H4 (cell line): ENCODE measurements at places on chromosomes 16 and 17.

- no peak for DNase-seq
Observed at GRCh38 chr17:66677201-66677981, 157.5 kb upstream of the CACNG5 start.

DNA sequence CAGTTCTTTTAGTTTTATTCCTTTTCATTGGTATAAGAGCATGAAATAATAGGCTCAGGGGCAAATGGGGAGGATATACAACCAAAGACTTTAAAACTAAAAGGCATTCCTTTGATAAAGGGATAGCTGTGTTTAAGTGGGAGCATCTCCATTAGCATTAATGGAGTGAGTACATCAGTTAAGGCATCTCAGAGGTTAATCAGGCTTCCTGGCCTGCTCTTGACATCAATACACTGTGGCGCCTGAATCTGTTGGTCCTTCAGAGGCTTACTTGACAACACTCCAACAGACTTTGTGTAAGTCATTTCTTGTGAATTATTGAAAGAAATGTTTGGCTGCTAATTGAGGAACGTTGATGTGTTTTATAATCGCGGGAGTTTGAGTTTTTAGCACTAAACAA is 230.7 kb downstream of the BCAS3 start:
- no peak for DNase-seq

DNA sequence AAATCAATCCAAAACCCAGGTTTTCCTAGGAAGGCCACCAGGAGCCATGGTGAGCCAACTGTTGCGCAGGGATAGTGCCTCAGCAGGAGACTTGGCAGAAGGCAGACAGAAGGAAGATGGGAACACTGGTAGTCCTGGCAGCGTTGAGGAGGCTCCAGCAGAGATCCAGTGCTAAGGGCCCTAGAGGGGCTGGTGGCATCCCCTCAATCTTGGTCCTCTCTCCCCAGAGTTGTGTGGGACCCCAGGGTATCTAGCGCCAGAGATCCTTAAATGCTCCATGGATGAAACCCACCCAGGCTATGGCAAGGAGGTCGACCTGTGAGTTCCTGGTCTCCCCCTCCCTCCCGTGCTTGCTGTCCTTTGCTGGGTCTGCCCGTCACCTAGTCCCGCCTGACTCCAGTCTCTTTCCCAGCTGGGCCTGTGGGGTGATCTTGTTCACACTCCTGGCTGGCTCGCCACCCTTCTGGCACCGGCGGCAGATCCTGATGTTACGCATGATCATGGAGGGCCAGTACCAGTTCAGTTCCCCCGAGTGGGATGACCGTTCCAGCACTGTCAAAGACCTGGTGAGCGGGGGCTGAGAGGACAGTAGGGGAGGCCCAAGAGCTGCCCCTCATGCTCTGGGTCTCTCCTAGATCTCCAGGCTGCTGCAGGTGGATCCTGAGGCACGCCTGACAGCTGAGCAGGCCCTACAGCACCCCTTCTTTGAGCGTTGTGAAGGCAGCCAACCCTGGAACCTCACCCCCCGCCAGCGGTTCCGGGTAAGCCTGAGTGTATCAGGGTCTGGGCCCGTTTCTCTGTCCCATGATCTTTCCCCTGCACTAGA is 5.7 kb downstream of the CFAP119 start:
- DNase-seq: no peak

- DNase-seq: peak; percentile 75
Observed at GRCh38 chr16:1297018-1297696, 12.3 kb upstream of the UBE2I start.

- no peak for DNase-seq
Observed at GRCh38 chr17:41294016-41294415, 8.6 kb downstream of the KRTAP29-1 start.

DNA sequence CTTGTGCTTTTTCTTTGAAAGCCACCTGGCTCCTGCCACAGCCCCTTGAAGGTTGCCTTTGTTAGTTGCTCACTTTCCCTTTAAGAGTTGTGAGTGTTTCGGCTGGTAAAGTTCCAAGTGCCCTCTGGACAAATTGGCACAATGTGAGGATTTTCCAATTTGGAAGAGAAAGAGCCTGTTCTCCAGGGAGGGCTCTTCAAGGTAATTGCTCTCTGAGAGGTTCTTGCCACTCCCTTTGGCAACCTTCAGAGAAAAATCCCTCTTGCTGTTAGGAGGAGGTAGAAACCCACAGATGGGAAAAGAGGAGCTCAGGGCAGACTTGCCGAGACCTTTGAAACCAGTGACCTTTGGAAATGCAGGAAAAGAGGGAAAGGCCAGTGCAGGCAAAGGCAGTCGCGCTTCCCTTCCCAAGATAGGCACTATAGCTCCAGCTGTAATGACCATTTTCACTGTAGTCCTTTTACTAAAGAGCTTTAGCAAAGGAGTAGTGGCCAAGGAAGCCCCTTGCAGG is 49.0 kb upstream of the AKAP1 start:
- no peak for DNase-seq

DNA sequence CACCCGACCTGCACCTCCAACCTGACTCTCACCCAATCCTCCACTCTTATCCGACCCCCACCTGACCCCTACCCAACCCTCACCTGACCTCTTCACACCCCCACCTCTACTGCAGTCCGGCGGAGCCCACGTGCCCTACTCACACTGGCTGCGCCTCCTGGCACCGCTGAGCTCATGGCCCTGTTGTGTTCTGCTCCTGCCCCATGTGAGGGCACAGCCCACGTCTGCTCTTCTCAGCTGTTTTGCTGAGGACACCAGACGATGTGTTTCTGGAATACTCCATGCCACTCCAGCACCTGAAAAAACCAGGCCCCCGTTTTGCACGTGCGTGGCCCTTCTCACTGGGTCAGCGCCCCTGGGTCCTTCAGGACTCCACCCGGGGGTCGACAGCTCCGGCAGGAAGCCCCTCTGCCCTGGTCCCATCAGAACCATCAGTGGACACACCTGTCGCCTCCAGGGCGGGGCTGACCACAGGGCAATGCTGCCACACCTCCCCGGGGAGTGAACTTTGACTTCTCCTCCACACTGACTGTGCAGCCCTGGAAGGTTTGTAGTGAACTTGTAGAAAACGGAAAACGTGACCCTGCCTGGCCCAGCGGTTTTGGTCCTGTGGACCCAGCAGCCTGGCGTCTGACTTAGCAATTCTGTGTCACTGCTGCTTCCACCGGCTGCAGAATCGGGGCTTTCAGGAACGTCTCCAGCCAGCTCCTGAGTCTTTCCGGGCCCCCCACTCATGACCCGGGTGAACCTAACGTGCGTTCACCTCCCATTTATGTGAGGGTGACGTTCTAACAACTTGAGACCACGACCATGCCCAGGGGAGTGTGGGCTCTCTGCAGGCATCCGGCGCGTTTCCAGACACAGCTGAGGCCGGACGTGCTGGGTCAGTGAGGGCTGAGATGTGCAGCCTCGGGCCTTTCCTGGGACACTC is 5.7 kb upstream of the RAB40B start:
- no peak for DNase-seq

DNA sequence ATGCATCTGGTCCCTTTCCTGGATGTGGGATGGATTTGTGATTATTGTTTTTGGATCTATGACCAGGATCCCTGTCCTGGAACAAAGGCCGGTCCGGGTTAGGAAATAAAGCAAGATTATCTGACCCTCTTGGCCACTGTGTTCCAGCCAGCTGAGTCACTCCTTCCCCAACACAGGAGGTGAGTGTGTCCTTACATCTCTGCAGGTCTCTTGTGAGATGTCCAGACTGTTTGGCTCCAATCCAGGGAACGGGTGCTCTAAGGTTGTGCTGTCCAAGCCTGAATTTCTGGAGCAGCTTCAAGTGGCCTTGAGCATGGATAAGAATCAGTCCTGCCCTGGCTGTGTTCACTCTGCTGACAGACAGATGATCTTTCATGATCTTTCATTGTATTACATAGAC is 136.5 kb upstream of the CCL2 start:
- DNase-seq: no peak

DNA sequence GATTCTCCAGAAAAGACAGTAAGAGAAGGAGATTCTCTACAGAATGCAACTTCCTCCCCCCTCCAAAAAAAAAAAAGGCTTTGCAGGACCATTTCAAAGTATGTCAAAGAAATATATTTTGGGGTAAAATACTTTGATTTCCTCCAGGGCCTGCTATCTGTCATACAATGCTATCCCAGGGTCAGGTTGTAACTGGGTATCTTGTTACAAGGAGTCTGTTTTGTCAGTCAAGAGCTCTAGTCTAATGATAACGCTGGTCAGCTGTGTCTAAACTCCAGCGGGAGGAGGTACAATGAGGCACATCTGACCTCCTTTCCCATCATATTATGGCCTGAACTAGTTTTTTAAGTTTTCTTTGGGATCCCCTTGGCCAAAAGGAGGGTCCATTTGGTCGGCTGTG is 408.4 kb upstream of the CDH5 start:
- DNase-seq: no peak

- DNase-seq: no peak
Observed at GRCh38 chr16:1895949-1896675, 22.1 kb downstream of the HS3ST6 start.

DNA sequence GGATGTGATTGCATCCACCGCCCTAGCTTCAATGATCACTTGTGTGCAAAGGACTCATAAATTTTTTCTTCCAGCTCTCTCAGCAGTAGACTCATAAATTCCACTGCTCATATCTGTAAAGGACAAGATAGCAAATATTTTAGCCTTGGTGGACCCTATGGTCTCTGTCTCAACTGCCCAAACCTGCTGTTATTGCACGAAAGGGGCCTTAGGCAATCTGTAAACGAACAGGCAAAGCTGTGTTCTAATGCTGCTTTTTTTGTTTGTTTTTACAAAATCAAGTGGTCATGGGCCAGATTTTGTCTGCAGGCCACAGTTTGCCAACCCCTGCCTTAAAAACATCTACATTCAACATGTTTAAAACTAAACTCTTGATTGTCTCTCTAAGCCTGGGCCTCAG is 34.1 kb downstream of the FAM20A start:
- DNase-seq: no peak

- no peak for DNase-seq
Observed at GRCh38 chr16:82626791-82627261, at the start of gene CDH13. Gene CDH13 (plus strand): TSS chr16:82626969.

DNA sequence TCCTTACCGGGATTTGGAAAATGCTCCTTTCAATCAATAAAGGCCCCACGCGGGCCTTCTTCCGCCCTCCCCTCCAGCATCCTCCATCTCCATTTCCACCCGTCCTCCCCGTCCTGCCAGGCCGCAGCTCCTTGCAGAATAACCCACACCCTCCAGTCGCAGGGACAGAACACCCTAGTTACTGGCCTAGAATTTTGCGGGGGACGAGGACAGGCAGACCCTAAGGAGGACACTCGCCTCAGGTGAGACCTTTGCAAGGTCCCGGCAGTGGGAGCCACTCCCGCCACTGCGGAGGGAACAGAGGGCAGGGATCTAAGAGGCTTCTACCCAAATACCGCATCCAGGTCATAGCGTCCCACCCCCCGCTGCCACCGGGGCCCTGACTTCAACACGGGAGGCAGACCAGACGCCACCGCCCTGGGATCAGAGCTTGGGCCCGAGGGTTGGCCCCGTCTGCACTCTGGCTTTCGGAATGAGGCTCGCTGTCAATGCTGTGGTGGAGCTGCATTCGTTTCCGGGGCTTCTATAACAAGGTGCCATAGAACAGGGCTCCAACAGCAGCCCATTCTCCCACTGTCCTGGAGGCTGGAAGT is 26.8 kb downstream of the SLC25A10 start:
- DNase-seq: no peak

- DNase-seq: no peak
Observed at GRCh38 chr17:10278218-10278617, 79.8 kb upstream of the GAS7 start.

DNA sequence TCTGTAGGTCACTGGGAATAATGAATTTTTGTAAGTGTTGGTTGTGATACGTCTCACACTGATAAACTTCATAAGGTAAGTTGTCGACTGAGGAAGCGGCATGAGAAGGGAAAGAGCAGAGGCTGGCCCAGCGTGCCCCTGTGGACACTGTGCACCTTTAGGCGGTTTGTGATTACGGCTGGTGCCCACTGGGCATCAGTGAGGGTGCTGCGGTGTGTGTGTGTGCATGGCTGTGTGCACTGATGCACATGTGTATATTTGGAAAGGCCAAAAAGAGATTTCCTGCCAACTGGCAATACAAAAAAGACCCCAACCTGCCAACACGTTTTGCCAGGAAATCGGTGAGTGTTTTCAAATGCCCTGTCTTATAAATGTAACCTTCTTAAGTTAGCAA is 11.9 kb downstream of the IRF8 start:
- no peak for DNase-seq

DNA sequence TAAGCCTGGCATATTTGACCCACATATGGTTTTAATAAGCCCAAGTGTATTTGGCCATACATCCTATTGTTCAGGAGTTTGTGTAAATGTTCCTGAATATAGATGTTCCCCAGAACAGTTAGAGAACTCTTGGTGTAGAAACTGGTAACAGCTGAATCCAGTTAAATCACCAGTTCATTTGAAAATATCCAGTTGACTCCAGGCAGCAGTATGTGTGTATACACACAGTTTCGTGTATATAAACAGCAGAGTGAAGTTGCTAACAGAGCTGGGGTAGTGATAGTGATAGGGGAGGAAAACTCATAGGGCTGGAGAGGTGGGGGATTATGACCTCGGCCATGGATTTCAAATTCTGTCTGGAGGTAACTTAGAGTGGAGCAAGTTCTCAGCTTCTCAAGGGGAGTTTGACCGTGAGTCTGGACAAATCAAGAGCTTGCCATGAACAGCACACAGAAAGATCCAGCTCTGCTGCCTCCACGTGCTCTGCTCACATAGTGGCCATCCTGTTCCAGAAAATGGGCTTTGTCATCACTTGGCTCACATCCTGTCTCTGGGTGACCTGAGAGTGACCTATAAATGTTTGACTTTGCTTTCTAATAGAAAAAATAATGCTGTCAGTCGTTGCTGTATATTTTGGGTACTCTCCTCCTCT is 30.6 kb upstream of the MMD start:
- peak; percentile 89 for DNase-seq

GRCh38 chr17:45646288-45646988 is 137.7 kb upstream of the CRHR1 start:
- no peak for DNase-seq

DNA sequence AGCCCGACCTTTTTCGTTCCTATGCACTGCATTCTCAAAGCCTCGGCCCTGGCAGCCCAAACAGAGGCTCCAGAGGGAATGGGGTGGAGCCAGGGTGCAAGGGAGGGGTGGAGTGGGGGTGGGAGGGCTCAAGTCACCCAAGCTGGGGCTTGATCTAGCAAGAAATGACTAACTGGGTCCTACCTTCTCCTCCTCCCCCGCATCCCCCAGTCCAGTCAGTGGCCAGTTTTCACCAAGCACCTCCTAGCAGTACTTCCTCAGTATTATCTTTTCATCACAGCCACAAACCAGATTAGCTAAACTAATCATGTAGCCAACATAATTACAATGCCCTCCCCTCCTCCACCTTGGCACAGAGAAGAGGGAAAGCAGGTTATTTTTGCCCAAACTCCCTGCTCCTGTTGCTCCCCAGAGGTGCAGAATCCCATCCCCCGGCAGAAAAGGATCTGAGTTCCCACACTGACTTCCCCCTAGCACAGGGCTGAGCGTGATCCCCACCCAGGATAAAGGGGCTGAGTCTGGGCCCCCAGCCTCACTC is 2.2 kb downstream of the JUP start:
- peak; percentile 46 for DNase-seq
